Upper lobe of right lung (tissue), 1 donor: ENCODE measurements at places on chromosomes 3 and 15.

GRCh38 chr3:153285194-153285641, 123.2 kb downstream of the RAP2B start:
- no peak for DNase-seq

GRCh38 chr3:172300187-172300586, 148.1 kb downstream of the GHSR start:
- DNase-seq: no peak

GRCh38 chr3:105323274-105323599, 43.5 kb upstream of the ALCAM start:
- DNase-seq: no peak

DNA sequence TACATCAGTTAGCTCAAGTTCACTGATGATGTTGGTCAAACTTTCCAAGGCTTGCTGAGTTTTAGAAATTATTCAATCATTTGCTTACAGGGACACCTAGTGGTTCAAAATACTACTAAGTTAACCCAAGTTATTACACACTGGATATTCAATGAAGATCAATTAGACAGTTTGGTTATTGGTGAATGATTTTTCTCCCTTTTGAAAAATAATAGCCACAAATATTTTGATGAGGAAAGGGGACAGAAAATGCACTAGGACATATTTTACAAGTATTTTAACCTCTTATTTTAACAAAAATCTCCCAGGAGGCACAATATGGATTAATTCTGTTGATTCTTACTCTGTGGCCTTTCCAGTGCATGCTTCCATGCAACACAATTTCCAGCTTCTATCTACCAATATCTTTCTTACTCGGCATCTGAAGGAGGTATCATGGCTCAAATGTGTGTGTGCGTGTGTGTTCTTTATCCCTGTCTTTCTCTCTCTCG, 20.1 kb upstream of the GOLGA6L2 start:
- DNase-seq: no peak

DNA sequence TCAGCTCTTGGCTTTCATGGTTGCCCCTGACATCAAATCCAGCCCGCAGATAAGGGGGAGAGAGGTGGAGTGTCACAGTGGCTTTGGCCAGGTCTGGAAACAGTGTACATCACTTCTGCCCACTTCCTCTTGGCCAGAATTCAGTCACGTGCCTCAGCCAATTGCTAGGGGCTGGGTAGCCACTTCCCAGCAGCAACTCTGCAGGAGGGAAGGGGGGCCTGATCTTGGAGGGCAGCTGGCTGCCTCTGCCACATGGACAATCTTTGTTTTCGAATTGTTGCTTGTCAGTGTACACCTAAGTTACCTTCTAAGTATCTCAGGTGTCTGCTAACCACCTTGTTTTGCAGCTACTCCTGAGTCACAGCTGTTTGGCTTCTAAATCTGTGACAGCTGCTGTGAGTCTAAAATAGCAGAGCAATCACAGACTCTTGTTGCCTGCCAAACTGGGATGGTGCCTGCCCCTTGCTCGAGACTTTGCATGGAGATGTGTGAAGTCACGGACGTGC, 41.0 kb upstream of the LIMD1 start:
- DNase-seq: no peak

DNA sequence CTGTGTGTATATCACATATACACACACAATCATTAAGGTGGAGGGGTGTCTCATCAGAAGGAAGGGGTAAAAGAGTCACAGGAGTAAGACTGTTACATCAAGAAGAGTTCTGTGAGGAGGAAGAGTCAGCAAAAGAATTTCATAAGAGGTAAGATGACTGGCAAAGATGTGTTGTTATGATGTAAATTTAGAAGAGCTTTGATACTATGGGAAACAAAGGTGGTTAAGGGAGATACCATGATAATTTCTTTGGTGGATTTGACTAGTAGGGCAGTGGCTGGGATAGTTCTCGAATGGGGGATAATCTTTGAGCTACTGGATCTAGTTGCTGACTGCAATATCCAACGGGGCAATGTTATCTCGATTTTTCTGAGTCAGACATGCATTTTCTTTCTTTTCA, 61.6 kb downstream of the STAG1 start:
- no peak for DNase-seq

DNA sequence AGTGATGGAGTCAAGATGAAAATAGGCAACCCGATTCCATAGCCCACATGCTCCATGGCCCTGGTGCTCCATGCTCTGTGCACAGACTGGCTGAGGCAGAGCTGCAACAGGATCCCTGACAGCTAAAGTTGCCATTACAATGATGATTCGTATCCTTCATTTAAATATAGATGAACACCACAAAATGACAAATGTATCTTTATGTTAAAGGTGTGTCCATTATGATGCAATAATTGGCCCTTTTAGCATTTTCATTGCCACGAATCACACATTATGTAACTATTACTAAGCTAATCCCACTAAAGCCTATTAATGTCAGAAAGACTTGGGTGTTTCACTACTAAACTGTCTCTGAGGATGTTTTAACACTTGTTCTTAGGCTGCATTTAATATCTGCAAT, 270.2 kb upstream of the THBS1 start:
- DNase-seq: no peak

DNA sequence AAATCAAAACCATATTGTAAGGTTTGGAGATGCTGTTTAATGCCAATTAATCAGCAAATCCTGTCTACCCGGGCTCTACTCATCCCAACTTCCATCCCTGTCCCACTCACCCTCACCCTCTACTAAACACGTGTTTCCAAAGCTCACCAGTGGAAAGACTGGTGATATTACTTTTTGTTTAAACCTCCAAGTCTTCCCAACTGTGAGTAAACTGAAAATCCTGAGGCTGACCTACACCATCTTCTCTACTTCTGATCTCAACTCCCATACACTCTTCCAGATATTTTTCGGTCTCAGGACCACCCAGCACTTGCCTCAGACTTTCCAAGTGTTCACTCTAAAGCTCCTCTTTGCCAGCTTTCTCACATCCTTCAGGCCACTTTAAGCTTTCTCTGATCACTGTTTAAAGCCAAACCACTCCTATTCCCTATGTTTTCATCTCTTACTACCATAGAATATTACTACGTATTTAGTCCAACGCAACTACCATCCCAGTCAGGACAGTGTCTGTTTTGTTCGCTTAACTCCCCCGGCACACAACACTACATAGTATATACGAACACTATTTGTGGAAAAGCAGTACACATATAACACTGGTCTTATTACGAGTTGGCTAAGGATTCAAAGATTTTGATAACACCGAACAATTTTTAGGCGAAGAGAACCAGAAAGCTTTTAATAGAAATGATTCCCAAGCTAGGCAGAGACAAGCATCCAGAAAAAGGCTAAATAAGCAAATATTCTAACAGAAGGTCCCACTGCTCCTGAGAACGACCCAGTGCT, 684 bp downstream of the RPL4 start:
- DNase-seq: no peak

DNA sequence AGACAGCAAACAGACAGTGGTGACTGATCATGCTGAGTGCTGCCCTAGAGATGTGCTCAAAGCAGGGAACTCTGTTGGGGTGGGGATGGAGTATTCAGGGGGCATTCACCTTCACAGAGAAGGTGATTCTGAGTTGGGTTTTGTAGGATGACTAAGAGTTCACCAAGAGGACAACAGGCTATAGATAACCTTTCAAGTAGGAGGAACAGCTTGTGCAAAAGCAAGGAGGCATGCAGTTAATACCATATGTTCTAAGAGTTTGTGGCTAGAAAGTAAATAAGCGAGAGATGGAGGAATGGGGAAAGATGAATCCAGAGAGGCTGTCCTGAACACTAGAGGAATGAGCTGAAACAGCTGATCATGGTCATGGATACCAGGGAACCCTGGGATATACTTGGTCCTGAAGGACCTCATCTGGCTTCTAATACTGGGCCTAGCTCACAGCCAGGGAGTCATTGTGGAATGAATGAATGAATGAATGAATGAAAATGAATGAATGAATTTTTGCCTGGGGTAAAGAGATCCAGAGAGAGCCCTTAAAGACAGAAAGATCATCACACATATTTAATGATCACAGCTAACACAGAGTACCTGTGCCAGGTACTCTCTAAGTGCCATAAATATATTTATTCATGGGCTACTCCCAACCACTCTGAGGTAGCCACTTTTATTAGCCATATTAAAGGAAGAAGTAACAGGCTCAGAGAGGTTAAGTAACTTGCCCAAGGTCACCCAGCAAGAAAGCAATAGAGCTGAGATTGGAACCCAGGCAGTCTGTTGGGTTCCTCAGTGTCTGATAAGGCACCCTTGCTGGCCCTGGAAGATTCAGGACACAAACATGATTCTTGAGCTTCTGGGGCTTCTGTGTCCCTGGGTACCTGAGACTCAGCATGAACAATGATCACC, 22.0 kb downstream of the SMAD6 start:
- DNase-seq: no peak

- no peak for DNase-seq
Measured at GRCh38 chr3:194736896-194737600, 51.4 kb downstream of the FAM43A start.

- DNase-seq: no peak
Measured at GRCh38 chr15:88636050-88636449, 2.8 kb upstream of the ISG20 start.

GRCh38 chr3:171995486-171995885, 43.9 kb upstream of the FNDC3B start:
- no peak for DNase-seq

- no peak for DNase-seq
Measured at GRCh38 chr3:99410789-99411311, 227.5 kb upstream of the COL8A1 start.
